ENCODE measurements at places on chromosomes 2 and 18. TPM values are rescaled to one million over a fixed set of nuclear protein-coding genes. Genes with fewer than 3 reads are reported as not detected.

Gene DNAJC5G
- not detected for polyA plus RNA-seq

Gene SLC9A2
- 3.4 TPM for polyA plus RNA-seq

GRCh38 chr2:119011162-119011909 is 69.3 kb downstream of the MARCO start:
- peak; percentile 20 for DNase-seq

- peak; percentile 38 for DNase-seq
Observed at GRCh38 chr2:216083464-216084281, 2.0 kb downstream of the TMEM169 start.

GRCh38 chr2:95297639-95298395 is 670 bp downstream of the KCNIP3 start:
- DNase-seq, result no peak
